ENCODE measurements at places on chromosomes 16 and 17.

DNA sequence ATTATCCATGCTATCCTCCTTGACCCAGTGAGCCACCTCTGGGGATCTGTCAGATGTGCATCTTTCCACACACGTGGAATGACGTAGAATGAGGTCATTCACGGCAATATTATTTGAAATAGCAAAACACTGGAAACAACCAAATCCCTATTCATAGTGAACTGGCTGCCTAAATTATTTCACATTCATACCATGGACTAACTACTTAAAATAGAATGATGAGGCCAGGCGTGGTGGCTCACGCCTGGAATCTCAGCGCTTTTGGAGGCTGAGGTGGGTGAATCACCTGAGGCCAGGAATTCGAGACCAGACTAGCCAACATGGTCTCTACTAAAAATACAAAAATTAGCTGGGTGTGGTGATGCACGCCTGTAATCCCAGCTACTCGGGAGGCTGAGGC lies 75.5 kb downstream of the RAP1GAP2 start:
- no peak for DNase-seq

DNA sequence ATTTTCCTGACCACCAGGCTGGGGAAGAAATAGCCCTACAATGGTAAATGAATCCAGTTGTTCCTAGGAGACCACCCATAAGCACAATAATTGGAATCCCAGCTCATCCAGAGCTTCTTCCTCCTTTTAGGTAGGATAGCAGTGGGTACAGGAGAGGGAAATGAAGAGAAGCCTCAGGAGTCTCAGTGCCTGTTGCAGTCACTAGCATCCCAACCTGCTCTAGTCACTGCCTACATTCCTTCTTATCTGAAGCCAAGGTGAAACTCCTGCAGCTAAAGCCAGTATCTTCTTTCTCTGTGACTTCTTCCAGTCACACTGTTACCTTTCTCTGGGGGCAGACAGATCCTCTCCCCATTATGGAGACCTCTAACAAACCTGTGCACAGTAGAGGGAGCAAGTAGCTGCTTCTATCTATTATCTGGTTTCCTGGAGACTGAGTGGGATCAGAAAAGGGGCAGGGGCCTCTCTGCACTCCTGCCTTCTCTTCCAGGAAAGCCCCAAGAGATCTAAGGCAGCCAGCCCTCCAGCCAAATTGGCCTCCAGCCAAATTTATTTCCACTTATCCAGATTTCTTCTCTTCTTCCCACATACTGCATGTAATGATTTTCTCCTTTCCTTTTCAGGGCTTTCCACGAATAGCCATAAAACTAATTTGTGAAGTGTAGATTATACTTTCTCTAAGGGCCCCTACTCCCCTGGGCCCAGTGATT lies 85.5 kb downstream of the SSH2 start:
- no peak for DNase-seq

- no peak for DNase-seq
Measured at GRCh38 chr17:28684963-28685362, 23.0 kb downstream of the SUPT6H start.

DNA sequence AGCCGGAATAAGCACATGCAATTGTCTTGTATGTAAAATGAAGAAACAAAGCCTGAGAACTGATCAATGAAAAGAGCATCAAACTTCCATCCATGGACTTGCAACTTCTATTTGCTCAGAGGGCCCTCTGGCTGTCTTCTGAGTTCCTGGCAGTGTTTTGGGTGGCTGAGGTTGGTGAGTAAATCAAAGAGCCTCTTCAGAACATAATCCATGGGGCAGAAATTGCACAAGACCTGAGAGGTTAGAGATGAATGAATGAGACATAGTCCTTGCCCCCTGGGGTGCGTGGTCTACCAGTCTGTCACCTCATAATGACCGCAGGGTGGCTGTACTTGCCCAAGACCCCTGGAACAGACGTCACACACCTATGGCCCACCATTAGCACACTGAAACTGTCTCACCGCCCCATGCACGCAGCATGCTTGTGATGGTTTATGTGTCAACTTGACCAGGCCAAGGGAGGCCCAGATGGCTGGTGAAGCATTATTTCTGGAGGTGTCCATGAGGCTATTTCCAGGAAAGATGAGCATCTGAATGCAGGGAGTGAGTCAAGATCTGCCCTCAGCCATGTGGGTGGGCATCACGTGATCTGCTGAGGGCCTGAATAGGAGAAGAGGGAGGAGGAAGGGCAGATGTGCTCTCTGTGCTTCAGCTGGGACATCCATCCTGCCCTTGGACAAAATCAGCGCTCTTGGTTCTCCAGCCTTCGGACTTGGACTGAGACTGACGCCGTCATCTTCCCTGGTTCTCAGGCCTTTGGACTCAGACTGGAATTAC lies 8.3 kb downstream of the PIK3R6 start:
- DNase-seq: no peak

- DNase-seq: no peak
Measured at GRCh38 chr17:4492721-4493561, 5.7 kb upstream of the SPNS2 start.

- DNase-seq: no peak
Measured at GRCh38 chr16:61289141-61289540, 747.1 kb downstream of the CDH8 start.

DNA sequence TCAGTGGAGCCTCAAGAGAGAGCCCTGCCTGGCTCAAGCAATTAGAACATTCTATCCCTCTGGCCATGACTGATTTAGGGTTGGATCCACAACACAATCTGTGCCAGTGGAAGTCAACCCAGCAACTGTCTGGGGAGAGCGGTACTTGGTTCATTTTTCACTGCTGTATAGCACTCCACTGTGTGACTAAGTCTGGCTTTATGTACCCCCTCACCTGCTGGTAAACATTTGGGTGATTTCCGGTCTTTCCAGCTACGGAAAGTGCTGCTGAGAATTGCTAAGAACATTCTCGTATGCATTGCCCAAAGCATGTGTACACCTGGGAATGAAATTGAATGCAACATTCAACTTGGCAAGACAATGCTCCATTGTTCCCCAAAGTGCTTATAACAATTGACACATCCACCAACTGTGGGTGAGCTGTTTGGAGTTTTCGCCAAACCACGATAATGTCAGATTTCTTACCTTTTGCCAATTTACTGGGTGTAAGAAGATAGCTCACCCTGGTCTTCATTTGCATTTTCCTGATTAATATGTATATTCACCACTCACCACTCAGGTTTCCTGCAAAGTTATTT lies 63.5 kb upstream of the MED9 start:
- DNase-seq: no peak

GRCh38 chr16:49556606-49557446 lies 183.2 kb downstream of the C16orf78 start:
- DNase-seq: no peak

GRCh38 chr16:9964426-9964825 lies 217.8 kb downstream of the GRIN2A start:
- DNase-seq: no peak

DNA sequence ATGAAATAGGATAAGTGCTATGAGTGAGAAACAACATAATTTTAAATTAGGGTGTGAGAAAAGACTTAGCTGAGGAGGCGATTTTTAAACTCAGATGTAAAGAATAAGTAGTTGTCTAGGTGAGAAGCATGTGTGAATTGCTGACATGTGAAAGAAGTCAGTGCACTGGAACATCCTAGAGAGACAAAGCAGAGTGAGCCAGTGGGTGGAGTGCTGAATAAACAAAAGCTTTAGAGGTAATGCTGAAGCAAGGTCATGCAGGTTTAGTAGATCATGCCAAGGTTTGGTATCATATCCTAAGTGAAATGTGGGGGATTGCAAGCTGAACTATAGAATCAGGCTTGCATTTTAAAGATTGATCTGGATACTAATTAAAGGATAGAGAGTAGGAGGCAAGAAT lies 89.4 kb downstream of the KIF2B start:
- DNase-seq: no peak

GRCh38 chr16:30147843-30148510 lies 25.0 kb upstream of the MAPK3 start:
- no peak for DNase-seq

GRCh38 chr16:54048586-54049495 lies 237.7 kb downstream of the IRX3 start:
- DNase-seq: no peak

DNA sequence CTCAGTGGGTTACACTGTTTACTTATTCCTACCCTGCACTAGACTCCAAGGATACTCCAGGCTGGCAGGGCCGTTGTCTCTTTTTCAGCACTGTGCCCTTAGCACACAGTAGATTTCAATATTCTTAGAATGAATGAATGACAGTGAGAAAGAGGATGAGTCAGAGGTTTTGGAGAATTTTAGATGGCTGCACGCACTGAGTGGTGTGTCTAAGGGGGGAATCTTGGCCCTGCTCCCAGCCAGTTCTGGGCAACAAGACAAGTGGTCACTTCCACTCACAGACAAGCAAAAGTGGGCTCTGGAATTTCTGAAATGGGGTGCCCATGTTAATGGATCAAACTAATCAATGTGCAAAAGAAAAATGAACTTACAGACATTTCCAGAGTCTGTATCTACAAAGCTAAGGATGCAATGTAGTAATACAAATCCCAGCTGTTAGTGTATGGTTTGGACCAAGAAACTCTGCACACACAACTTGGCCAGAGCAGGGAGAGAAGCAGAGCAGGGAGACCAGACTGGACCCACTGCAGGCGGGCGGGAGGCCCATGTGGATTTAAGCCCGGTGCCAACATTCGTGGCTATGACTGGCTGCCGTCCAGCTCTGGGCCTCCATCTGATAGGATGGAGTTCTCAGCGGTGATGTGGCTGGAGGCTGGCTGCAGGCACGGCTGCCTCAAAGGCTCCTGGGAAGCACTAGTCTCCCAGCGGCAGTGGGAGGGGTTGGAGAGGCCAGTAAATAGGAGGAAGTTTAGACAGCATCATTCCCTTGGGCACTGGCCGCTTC lies 95.6 kb upstream of the CDYL2 start:
- DNase-seq: no peak

- DNase-seq: no peak
Measured at GRCh38 chr17:12047681-12048376, 27.2 kb downstream of the MAP2K4 start.

- DNase-seq: peak; percentile 83
Measured at GRCh38 chr16:14405611-14406537, 224.2 kb downstream of the PARN start.

DNA sequence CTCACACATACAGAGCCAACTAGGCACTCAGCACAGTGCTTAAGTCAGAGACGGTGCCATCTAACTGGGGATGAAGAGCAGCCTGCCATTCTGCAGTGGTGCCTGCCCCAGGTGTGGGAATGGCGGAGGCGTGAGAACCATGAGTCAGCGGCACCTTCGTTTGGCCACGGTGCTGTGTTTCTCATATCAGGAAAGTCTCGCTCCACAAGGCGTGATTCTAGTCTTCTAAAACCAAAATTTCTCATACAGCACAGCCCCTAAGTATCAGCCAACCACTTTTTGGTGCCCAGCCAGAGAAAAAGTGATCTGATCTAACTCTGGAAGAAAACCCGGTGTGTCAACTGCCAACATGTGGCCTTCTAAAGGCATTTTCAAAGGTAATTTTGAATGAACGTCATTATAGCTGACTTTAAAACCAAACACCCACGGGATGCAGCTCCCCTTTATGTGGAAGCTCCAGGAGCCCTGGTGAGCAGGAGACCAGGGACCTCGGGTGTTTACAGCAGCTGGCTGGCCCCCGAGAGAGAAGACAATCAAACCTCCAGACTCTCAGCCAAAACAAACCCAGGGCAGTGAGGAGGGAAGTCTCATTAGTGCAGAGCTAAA lies 54.6 kb downstream of the ABCC12 start:
- DNase-seq: peak; percentile 34

DNA sequence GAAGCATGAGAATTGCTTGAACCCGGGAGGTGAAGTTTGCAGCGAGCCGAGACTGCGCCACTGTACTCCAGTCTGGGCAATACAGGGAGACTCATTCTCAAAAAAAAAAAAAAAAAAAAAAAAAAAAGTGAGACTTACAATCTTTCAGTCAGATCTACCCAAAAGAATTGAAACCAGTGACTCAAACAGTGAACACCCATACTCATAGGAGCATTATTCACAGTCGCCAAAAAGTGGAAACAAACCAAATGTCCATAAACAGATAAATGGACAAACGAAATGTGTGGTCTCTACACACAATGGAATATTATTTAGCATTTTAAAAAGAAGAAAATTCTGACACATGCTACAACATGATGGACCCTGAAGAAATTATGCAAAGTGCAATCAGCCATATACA lies 9.1 kb upstream of the SCNN1B start:
- DNase-seq: peak; percentile 65

- no peak for DNase-seq
Measured at GRCh38 chr16:31206776-31207175, 4.2 kb upstream of the PYCARD start.

DNA sequence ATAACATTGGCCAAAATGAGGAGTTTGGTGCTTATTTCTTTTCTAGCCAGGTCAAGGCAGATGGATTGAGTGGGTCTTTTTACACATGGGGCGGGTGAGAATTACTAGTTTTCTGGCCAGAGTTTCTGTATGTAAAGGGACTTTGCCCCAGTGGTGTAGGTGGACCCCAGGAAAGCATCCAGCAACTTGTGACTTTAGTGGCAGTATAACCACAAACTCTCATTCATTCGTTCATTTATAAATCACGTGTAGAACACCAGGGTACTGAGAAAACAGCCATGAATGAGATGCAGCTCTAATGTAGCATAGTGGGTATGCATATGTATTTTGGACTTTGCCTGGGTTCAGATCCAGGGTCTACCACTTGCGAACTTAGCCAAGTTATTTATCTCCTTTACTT lies 8.1 kb downstream of the RAI1 start:
- DNase-seq: no peak

- no peak for DNase-seq
Measured at GRCh38 chr17:70102531-70102930, 27.5 kb downstream of the KCNJ16 start.

- DNase-seq: no peak
Measured at GRCh38 chr17:47301161-47301560, 22.6 kb upstream of the EFCAB13 start.

DNA sequence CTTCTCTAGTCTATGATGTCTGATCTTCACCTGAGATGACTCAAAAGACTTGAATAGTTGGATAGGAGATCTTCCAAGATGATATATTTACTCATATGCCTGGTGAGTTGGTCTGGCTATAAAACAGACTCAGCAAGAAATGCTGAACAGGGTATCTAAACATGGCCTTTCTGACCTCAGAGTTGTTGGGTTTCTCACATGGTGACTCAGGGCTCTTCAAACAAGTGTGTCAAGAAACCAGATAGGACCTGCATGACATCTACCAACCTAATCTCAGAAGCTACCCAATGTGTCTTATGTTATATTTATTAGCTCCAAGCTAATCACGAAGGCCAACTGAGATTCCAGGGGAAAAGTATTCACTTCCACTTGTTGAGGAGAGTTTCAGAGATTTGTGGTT lies 1477.3 kb downstream of the CDH8 start:
- no peak for DNase-seq

DNA sequence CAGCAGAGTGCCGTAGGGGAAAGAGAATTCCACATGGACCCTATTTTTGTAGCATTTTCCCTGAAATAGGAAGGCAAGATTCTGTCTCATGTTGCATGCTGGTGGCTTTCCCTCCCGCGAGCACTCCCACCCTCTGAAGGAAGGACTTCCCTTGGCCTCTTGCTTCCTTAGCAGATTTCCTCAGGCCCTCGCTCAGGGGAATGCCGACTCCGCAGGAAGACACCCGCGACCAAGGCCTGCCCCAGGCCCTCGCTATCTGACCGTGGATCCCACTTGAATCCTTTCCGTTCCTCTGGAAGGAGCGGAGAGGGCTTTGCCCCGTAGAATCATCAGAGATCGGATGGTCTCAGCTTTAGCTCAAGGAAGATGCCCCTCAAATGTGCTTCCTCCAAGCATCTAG lies 179.4 kb upstream of the FOXF1 start:
- no peak for DNase-seq

All from GM12864 (cell line).